ENCODE measurements at places on chromosomes 6 and 20. TPM values are rescaled to one million over a fixed set of nuclear protein-coding genes. Genes with fewer than 3 reads are reported as not detected.

DNA sequence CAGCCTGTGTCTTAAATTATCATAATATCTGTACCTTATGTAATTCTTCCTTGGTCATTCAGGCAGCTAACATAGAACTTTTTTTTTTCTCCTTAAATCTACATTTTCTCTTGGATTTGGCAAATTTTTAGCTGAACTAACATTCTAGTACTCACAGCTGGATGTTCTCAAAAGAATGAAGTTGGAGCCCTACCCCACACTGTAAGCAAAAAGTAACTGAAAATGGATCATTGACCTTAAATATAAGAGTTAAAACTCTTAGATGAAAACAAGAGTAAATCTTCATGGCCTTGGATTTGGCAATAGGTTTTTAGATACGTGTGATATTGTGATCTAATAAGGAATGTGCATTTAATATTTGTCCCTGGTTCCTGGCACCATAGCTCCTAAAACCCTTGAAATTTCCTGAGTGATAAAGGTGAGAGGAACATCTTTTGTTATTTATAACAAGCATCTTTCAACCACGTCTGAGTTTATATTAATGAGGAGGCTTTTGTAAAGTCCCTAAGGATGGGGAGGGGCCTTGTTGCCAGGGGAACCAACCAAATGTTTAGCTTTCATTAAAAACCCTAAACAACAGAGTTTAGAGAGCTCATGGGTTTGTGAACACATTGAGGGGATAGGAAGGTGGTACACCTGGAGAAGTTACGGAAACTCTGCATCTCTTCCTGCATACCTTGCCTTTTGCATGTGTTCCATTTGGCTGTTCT is 106.1 kb upstream of the ADGRF4 start:
- no peaks in the 10 kb centered on the region for H3K27me3 ChIP-seq
- H3K36me3 ChIP-seq: no peaks in the 10 kb centered on the region
- no peak overlapping the region for H3K27ac ChIP-seq

Gene ECT2L
- not detected for total RNA-seq

Gene PPP1R18
- 39.7 TPM for total RNA-seq

GRCh38 chr6:110357664-110358552 is at the start of gene METTL24:
METTL24 (minus strand) TSS chr6:110358349; CDS start chr6:110358272, 77 bp downstream.
- no peak for DNase-seq
- peak within 1 kb of the TSS; percentile 64 for H3K4me3 ChIP-seq
- H3K27ac ChIP-seq: no peak within 1 kb of the TSS
- H3K36me3 ChIP-seq: no peaks in the 10 kb centered on the region
- no peaks in the 10 kb centered on the region for H3K4me1 ChIP-seq
- peaks cover 9% of the 10 kb centered on the region for H3K27me3 ChIP-seq

DNA sequence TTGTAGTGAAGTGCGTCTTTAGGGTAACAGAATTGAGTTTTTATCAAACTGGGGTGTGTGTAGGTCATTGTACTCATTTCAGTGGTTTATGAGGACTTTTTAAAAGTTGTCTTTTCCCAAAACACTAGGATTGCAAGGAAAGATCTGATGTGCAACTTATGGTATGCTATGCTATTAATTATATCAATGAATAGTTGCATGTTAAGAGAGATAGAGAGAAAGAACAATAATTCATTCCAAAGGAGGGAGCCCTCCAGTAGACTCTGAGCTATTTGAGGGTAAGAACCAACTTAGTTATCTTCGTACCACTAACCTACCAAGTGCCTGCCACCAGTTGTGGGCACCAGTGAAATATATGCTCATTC is 117.1 kb downstream of the RNF144B start:
- H3K4me3 ChIP-seq: peak overlapping the region; percentile 67
- H3K27ac ChIP-seq: peak overlapping the region; percentile 78
- H3K36me3 ChIP-seq: no peaks in the 10 kb centered on the region
- H3K27me3 ChIP-seq: no peaks in the 10 kb centered on the region
- DNase-seq: no peak
- peaks cover 3% of the 10 kb centered on the region for H3K4me1 ChIP-seq

Gene SKIC2
- total RNA-seq: 27.9 TPM

Gene ELOVL2
- total RNA-seq: 0.93 TPM

- no peaks in the 10 kb centered on the region for H3K27me3 ChIP-seq
- no peak overlapping the region for H3K27ac ChIP-seq
- DNase-seq: no peak
- H3K36me3 ChIP-seq: no peaks in the 10 kb centered on the region
Measured at GRCh38 chr6:170087941-170088581, 202.8 kb downstream of the DLL1 start.

DNA sequence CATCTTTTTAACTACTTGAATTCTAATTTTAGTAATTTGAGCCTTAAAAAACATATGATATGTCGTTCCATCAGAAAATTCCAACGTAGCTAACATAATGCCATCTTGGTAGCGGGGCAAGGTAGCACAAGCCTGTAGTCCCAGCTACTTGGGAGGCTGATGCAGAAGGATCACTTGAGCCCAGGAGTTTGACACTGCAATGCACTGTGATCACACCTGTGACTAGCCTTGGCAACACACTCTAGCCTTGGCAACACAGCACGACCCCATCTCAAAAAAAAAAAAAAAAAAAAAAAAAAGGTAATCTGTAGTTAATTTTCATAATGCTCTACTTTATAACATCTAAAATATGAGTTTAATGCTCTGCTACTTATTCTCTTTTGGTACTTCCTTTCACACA is 6.7 kb downstream of the BCLAF1 start:
- H3K4me3 ChIP-seq: peak overlapping the region; percentile 46
- no peaks in the 10 kb centered on the region for H3K27me3 ChIP-seq

DNA sequence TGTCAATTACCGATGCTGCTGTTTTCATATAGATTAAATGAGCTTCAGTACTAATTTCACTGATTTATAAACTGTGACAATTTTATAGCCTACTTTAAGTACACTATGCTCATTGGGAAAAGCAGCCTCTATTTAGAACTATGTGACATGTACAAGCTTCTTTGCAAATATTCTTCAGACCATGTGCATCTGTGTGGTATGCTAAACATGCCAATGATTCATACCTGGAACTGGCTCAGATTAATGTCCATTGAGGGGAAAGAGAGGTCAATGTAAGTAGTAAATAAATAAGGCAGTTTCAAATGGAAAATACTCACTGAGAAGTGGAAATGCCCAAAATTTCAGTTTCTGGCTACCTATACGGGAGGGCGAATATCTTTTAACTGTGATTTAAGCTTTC is 777.7 kb downstream of the C6orf118 start:
- H3K36me3 ChIP-seq: no peaks in the 10 kb centered on the region
- no peak overlapping the region for H3K27ac ChIP-seq
- no peak overlapping the region for H3K4me3 ChIP-seq
- no peaks in the 10 kb centered on the region for H3K4me1 ChIP-seq
- no peak for DNase-seq
- H3K27me3 ChIP-seq: peaks cover 3% of the 10 kb centered on the region

DNA sequence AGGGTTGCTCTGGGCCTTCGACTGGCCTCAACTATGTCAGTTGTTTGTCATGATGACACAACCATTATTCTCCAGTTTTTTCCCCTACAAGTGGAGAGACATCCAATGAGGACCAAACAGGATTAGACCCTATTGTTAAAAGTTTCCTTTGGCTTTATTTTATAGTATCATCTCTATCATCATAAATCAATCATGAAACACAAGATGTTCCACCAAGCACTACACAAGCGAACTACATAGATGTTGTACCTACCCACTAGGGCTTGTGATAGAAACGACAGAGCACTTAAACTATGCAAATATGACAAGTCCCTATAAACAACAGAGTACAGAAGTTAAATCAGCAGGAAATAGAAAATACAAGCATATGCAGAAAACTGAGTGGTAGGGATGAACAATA is 422.5 kb upstream of the MARCKS start:
- no peak overlapping the region for H3K27ac ChIP-seq
- no peak for DNase-seq
- H3K4me3 ChIP-seq: no peak overlapping the region
- no peaks in the 10 kb centered on the region for H3K36me3 ChIP-seq
- no peaks in the 10 kb centered on the region for H3K4me1 ChIP-seq

DNA sequence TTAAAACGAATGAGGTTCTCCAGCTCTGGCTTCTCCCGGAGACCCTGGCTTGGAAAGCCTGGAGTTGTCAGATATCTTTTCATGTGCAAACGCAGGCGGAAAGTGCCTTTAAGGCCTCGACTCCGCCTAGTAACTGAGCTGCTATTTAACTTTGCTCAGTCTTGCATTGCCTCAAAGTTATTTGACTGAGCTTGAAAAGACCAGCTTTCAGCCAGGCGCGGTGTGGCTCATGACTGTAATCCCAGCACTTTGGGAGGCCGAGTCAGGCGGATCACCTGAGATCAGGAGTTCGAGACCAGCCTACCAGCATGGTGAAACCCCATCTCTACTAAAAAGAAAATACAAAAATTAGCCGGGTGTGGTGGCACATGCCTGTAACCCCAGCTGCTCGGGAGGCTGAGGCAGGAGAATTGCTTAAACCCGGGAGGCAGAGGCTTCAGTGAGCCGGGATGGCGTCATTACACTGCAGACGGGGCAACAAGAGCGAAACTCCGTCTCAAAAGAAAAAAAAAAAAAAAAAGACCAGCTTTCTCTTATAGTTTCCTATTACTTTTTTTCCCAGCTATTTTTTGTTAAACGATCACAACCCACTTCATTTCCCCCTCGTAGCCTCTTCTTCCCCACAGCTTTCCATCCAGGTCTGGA is 1.9 kb downstream of the GCNT2 start:
- H3K27ac ChIP-seq: peak overlapping the region; percentile 71
- no peaks in the 10 kb centered on the region for H3K36me3 ChIP-seq
- no peak for DNase-seq
- no peaks in the 10 kb centered on the region for H3K4me1 ChIP-seq
- H3K4me3 ChIP-seq: peak overlapping the region; percentile 45

DNA sequence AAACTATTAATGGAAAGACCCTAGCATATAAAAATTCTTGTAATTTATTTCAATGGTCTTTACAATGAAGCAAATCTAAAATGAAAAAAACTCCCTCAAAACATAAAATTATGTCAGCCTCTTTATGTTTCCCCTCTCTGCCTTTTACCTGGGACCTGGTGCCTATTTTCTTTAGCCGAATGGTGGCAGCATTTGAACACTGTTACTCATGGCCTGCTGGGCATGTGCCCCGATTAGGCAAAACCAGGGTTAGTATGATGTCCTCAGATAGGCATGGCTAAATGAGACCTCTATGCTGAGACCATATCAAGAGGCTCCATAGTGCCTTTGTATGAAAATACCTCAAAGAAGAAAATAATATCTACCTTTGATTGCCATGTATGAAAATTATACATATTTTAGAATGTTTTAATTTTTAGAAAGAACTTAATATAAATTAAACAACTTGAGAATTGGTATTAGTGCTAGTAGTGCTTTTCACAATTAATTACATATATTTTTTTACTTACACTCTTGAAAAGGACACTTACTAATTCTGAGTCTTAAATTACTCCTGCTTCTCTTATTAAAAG is 22.5 kb upstream of the C6orf58 start:
- no peak for DNase-seq
- H3K4me3 ChIP-seq: no peak overlapping the region
- H3K4me1 ChIP-seq: no peaks in the 10 kb centered on the region
- no peak overlapping the region for H3K27ac ChIP-seq

- no peak overlapping the region for H3K27ac ChIP-seq
- H3K27me3 ChIP-seq: no peaks in the 10 kb centered on the region
- DNase-seq: no peak
- no peaks in the 10 kb centered on the region for H3K4me1 ChIP-seq
- H3K4me3 ChIP-seq: no peak overlapping the region
- H3K36me3 ChIP-seq: no peaks in the 10 kb centered on the region
Measured at GRCh38 chr6:12353731-12354130, 63.6 kb downstream of the EDN1 start.

DNA sequence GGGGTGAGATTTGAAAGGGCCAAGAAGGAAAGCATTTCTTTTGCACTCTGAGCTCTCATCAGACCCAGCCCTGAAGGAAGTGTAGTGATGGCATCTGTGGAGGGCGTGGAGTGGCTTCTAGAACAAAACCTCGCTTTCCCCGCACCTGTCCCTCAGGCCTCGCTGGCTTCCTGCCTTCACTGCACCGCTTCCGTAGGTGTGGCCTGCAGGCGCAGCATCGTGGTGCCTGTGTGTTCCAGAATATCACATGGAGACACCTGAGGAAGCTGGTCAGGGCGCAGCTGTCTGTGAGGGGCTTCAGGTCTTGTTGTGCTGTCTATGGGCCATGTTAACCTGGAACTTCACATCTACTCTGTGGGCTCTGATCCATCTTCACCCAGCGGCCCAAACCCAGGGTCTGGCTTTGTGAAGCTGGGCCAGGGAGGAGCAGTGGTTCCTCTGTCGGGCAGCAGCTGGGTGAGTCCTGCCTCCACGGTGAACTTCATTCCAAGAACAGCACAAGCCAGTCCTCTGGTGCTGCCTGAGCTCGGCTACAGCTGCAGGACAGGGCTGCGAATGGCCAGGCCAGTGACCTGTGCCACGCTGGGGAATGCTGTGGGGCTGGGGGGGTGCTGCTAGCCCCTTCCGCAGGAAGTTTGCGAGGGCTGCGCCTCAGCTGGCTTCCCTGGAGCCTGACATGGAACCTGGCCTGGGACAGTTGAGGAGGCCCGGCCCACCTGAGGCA is 40.9 kb downstream of the DSTN start:
- peaks cover 6% of the 10 kb centered on the region for H3K4me1 ChIP-seq
- peak overlapping the region; percentile 1 for H3K27ac ChIP-seq
- H3K4me3 ChIP-seq: no peak overlapping the region
- H3K36me3 ChIP-seq: peaks cover 32% of the 10 kb centered on the region

- H3K4me3 ChIP-seq: no peak overlapping the region
- H3K27ac ChIP-seq: no peak overlapping the region
- no peak for DNase-seq
- no peaks in the 10 kb centered on the region for H3K27me3 ChIP-seq
- no peaks in the 10 kb centered on the region for H3K4me1 ChIP-seq
Measured at GRCh38 chr6:69988458-69989126, 122.2 kb downstream of the COL19A1 start.

- DNase-seq: no peak
- no peak overlapping the region for H3K27ac ChIP-seq
- no peak overlapping the region for H3K4me3 ChIP-seq
- no peaks in the 10 kb centered on the region for H3K36me3 ChIP-seq
- no peaks in the 10 kb centered on the region for H3K4me1 ChIP-seq
Measured at GRCh38 chr20:53570446-53571276, 23.0 kb downstream of the ZNF217 start.

Gene FAM83B
- 0.47 TPM for total RNA-seq

- no peak overlapping the region for H3K4me3 ChIP-seq
- H3K27ac ChIP-seq: peak overlapping the region; percentile 56
- peak; percentile 50 for DNase-seq
- H3K36me3 ChIP-seq: peaks cover 46% of the 10 kb centered on the region
- H3K4me1 ChIP-seq: peaks cover 69% of the 10 kb centered on the region
Measured at GRCh38 chr6:33696548-33697518, 14.7 kb downstream of the UQCC2 start.

DNA sequence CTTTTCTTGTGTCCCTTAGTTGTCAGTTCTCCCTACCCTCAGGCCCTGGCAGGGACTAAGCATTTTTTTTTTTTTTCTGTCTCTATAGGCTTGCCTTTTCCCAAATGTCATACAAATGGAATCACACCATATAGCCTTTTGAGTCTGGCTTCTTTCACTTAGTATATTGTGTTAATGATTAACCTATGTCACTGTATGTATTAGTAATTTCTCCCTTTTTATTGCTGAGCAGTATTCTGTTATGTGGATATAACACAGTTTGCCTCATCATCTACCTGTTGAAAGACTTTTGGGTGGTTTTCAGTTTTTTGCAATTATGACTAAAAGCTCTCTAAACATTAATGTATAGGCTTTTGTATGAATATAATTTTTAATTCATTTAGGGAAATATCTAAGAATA is 16.0 kb upstream of the FBXO30 start:
- H3K4me1 ChIP-seq: peaks cover 16% of the 10 kb centered on the region
- no peaks in the 10 kb centered on the region for H3K27me3 ChIP-seq
- no peak overlapping the region for H3K4me3 ChIP-seq
- H3K27ac ChIP-seq: no peak overlapping the region

Gene TRIM10
- not detected for total RNA-seq
